ENCODE measurements at places on chromosomes 3 and 15.

GRCh38 chr3:60979461-60980341, 271.6 kb downstream of the FHIT start:
- no peak for DNase-seq

DNA sequence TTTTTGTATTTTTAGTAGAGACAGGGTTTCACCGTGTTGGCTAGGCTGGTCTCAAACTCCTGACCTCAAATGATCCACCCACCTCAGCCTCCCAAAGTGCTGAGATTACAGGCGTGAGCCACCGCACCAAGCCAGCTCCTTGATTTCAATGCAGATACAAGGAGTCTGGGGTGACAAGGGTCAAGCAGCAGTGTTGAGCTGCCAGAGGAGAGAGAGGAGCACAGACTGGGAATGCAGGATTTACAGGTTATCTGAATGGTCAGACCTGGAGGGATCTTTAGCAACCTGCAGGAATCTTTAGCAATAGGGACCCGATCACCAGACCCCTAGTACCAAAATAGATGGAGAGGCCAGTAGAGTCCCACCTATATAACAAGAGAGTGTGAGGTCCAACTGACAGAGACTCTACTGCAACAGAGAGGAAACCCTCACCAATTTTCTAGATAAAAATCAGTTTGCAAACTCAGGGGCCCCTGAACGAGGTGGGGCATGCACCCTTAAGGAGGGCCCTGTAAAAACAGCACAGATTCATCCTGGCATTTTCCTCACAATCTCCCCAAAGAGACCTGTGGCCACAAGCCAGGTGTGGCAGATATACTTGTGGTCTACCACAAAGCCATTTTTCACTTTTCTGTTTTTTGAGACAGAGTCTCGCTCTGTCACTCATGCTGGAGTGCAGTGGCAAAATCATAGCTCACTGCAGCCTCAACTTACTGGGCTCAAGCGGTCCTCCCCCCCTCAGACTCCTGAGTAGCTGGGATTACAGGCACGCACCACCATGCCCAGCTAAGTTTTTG, 10.7 kb upstream of the SHISA5 start:
- no peak for DNase-seq

DNA sequence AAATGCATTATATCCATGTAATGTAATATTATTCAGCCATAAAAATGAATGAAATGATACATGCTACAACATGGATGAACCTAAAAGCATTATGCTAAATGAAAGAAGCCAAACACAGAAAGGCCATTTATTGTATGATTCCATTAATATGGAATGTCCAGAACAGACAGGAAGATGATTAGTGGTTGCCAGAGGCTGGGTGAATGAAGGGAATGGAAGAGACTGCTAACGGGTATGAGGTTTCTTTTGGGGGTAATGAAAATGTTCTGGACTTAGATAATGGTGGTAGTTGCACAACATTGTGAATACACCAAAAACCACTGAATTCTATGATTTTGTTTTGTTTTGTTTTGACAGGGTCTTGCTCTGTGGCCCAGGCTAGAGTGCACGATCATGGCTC, 61.6 kb upstream of the MAP4 start:
- no peak for DNase-seq

- no peak for DNase-seq
These were observed at the start of gene PLCD1 for GRCh38 chr3:38029400-38030125. PLCD1 (minus strand) TSS chr3:38029642; CDS start chr3:38029539, 103 bp downstream.

DNA sequence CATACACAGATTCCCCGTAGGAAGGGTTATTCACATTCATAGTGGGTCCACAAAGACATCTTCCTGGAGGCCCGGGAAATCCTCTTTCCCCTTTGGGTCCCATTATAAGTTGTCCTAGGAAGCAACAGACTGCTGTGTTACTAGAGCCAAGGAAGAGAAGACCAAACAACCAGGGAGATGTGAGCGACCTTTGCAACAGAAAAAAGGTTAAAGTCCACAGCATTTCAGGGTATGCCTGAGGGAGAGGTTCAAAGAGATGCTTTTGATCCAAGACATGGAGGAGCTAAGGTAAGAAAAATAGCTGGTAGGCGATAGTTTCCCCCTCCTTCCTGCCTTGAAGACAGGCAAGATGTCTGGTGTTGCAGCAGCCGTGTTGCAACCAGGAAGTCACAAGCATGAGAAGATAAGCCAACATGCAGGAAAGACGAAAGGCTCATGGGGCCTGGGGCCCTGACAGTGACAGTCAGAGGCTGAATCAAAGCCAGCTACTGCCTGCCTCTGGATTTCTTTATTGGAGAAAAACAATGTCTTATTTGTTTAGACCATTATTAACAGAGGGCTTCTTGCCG, 30.9 kb downstream of the EAF1 start:
- no peak for DNase-seq

- DNase-seq: no peak
These were observed 22.5 kb downstream of the MAP2K5 start for GRCh38 chr15:67564968-67565345.

DNA sequence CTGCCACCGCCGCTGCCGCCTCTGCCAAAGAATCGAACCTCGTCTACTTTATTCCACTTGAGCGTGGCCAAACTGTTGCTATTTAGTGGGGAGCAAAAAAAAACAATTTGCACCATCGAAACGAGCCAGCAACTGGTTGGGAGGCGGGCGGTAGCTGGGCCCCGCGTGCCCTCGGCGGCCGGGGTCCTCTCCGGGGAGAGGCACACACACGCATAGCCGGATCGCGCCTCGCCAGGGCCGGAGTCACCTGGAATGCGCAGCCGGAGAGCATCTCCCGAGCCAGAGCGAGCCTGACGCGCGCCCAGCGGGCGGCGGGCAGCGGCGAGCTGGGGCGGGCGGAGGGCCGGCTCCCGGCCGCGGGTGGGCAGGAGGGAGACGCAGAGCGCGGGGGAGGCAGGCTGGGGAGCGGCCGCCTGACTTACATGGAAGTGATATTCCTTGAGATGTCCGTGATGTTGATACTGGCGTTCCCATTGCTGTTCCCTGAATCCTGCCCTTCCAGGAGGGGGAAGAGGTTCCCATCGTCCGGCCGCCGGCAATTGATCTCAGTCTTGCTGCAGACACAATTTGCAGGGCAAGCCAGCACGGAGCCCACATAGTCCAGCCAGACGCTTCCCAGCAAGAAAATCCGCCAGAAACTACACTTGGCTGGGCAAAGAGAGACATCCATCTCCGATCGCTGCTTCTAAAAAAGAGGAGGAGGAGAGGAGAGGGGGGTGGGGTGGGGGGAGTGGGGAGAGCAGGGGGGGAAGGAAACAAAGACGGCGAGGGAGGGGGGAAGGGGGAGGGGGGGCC, 858 bp downstream of the NTRK3 start:
- no peak for DNase-seq

DNA sequence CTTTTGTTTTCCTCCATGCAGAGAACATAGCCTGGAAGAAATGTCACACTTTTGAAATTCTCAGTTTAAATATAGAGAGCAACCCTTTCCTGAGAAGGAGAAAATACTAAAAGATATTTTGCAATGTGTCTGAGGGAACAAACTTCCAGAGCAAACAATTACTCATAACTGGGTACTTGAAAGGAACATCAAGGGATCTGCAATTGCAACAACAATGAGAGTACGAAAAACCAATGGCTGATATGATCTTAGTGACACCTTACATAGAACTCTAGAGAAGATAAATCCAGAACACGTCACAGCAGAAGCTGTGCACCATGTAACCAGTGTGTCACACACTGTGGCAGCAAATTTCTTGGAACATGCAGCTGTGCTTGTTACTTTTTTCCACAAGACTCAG, 14.6 kb upstream of the ARPP21 start:
- no peak for DNase-seq
